ENCODE measurements at places on chromosomes 5 and 9. TPM values are rescaled to one million over a fixed set of nuclear protein-coding genes. Genes with fewer than 3 reads are reported as not detected.

SLC34A3 gene
- not detected for total RNA-seq

SUB1 gene
- 122 TPM for total RNA-seq

FAM153A gene
- 0.56 TPM for total RNA-seq

PPP2R2B gene
- total RNA-seq: not detected

UCK1 gene
- total RNA-seq: 19.4 TPM

PROB1 gene
- 1.2 TPM for total RNA-seq

ADAMTS13 gene
- 1.2 TPM for total RNA-seq

ADGRD2 gene
- not detected for total RNA-seq

SHISAL2B gene
- total RNA-seq: not detected

ARAP3 gene
- total RNA-seq: 6.5 TPM

Data from regular cardiac myocyte (primary cell).